ENCODE measurements at places on chromosomes 2 and 18.
A peak's percentile ranks its signal among the peaks of the same experiment; 100 is the strongest.

GRCh38 chr2:240584486-240585031 lies 2.0 kb upstream of the CAPN10 start:
- H3K27ac ChIP-seq = peak overlapping the region; percentile 93
- peak overlapping the region; percentile 89 for H3K4me3 ChIP-seq
- DNase-seq = peak; percentile 48
- no peaks in the 10 kb centered on the region for H3K27me3 ChIP-seq
- peaks cover 41% of the 10 kb centered on the region for H3K4me1 ChIP-seq

GRCh38 chr2:207952564-207953345 lies 72.6 kb downstream of the PLEKHM3 start:
- no peak overlapping the region for H3K27ac ChIP-seq
- no peak for DNase-seq
- H3K4me3 ChIP-seq = no peak overlapping the region
- H3K36me3 ChIP-seq = peaks cover 8% of the 10 kb centered on the region
- H3K27me3 ChIP-seq = no peaks in the 10 kb centered on the region

DNA sequence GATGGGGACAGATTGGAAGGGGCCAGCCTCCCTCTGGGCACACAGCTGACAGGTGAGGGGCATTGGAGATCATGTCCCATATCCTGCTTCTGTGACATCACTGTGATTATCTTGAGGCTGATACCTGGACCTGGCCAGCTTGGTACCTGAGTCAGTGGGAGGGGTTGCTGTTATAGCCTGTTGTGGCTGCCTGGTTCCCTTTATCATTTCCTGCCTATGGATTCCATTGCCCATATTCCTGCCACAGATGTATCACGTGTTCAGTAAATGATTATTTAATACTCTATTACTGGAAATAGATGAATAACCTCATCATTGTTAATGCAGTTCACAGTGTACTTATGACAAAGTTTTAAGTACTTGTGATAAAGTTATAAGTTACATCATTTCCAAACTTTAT lies 7.8 kb upstream of the SCYGR1 start:
- H3K27me3 ChIP-seq = no peaks in the 10 kb centered on the region
- no peak for DNase-seq
- no peak overlapping the region for H3K4me3 ChIP-seq
- H3K27ac ChIP-seq = no peak overlapping the region

- peak overlapping the region; percentile 65 for H3K4me3 ChIP-seq
- DNase-seq = no peak
- H3K27ac ChIP-seq = peak overlapping the region; percentile 85
- peaks cover 65% of the 10 kb centered on the region for H3K4me1 ChIP-seq
Measured at GRCh38 chr2:134232461-134232860, 21.4 kb upstream of the MGAT5 start.

GRCh38 chr2:209388446-209389037 lies 35.3 kb upstream of the MAP2 start:
- no peak for DNase-seq
- peaks cover 12% of the 10 kb centered on the region for H3K27me3 ChIP-seq
- no peak overlapping the region for H3K4me3 ChIP-seq
- H3K27ac ChIP-seq = no peak overlapping the region

DNA sequence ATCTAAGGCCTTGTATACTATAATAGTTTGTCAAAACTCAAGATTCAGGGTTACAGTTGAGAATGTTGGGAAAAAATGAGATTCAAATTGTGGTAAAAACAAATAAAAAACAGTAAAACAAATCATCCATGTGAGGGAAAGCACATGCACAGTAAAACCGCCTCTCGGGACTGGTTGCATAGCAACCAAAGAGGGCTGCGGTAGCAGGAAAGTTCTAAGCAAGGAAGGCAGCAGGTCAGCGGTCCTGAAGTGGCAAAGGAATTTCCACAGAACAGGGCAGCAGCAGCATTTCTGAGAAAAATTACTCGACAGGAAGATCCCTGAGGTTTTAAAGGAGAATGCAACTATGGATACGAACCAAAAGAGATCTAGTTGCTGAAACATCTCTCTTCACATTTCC lies 93.7 kb downstream of the DYNAP start:
- peaks cover 6% of the 10 kb centered on the region for H3K27me3 ChIP-seq
- no peaks in the 10 kb centered on the region for H3K4me1 ChIP-seq
- no peak for DNase-seq
- no peak overlapping the region for H3K4me3 ChIP-seq
- no peak overlapping the region for H3K27ac ChIP-seq

DNA sequence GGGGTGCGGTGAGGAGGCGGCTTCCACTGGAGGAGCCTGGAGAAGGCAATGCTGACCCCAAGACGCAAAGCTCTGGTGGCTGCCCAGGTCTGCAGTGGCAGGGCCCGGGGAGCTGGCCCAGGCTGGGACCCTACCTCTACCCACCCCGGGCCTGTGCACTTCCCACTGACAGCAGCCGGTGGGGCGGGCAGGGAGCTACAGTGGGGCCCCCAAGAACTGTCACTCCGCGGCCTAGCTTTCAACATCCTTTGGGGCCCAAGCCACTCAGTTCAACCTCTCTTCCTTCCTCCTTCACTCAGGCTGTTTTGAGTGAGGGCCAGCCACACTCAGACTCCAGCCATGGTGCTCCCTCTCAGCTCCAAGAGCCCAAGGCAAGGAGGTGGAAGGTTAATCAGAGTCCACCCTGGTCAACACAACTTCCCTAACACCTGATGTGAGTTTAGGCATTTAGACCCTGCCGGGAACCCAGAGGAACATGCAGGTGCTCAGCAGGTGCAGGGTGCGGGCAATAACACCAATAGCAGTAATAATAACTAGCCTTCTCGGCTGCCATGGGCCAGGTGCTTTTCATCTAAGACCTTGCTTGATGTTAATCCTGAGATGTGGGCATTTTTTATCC lies 93.6 kb downstream of the ZFP36L2 start:
- peaks cover 84% of the 10 kb centered on the region for H3K4me1 ChIP-seq
- peak overlapping the region; percentile 56 for H3K4me3 ChIP-seq
- no peaks in the 10 kb centered on the region for H3K36me3 ChIP-seq
- H3K27ac ChIP-seq = peak overlapping the region; percentile 95
- no peaks in the 10 kb centered on the region for H3K27me3 ChIP-seq
- DNase-seq = no peak

GRCh38 chr2:231015478-231015877 lies 19.6 kb downstream of the SPATA3 start:
- no peaks in the 10 kb centered on the region for H3K4me1 ChIP-seq
- H3K27ac ChIP-seq = no peak overlapping the region
- H3K4me3 ChIP-seq = no peak overlapping the region
- H3K27me3 ChIP-seq = peaks cover 17% of the 10 kb centered on the region

DNA sequence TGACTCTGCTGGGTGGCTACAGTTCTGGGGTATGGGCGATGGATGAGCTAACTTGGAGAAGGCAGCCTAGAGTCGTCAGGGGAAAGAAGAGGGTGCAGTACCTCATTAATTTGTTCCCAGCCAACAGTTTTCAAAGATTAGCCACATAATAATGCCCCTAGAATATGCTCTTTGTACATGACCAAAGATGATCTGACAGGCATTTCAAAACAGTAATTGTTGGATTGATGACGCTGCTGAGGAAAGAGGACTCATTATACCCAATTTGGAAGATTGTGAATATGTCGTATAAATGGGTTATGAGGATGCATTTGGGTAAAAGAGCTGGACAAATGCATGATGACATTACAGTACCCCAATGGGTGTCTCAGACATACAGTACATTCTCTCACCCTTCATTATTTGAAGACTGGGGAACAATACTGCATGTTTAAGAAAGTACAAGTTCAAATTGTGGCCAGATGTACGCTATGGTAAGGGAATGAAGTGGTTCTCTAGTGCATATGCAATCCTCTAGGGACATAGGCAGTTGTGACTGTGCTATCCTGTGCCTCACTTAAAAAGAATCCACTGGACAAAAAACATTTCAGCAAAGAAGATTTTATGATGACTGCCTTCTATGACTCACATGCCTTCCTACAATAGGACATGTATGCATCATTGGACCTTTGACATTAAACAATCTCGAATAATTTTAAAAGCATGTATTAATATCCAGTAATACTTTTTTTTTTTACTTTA lies 233.2 kb downstream of the CNTNAP5 start:
- H3K4me3 ChIP-seq = no peak overlapping the region
- no peaks in the 10 kb centered on the region for H3K27me3 ChIP-seq
- no peaks in the 10 kb centered on the region for H3K36me3 ChIP-seq
- no peaks in the 10 kb centered on the region for H3K4me1 ChIP-seq
- DNase-seq = no peak
- H3K27ac ChIP-seq = no peak overlapping the region

DNA sequence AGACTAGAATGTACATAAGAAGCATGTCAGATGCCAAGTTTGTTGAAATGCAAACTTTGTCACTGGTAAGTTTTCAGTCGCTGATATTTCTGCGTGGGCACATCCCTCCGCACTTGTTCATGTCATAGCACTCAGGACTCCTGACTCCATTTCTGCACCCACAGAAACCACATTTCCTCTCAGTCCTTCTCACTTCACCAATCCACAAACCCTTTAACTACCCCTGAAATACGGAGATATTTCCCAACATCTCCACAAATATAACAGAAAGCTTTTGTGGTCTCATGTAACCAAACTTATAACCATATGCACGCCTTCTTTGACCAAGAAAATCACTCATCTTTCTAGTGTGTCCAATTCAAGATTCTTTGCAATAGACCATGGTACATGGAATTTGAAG lies 276.9 kb upstream of the ERBB4 start:
- DNase-seq = no peak
- H3K4me3 ChIP-seq = no peak overlapping the region
- H3K36me3 ChIP-seq = no peaks in the 10 kb centered on the region
- peaks cover 3% of the 10 kb centered on the region for H3K4me1 ChIP-seq

DNA sequence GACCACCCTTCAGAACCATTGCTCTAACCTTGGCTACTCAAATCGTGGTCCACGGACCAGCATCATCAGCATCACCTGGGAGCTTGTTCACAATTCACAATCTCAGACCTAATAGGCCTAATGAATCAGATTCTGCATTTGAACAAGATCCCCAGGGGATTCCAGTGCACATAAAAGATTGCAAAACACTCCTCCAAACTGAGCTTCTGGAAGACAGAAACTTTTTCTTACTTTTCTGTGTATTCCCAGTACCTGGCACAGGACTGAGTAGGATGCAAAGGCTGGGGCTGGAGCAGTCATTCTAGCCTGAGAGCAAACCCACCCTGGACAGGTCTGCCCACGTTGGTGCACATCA lies 115.1 kb upstream of the COPS8 start:
- no peak overlapping the region for H3K4me3 ChIP-seq
- DNase-seq = no peak
- no peak overlapping the region for H3K27ac ChIP-seq
- peaks cover 11% of the 10 kb centered on the region for H3K27me3 ChIP-seq
- no peaks in the 10 kb centered on the region for H3K36me3 ChIP-seq
- peaks cover 3% of the 10 kb centered on the region for H3K4me1 ChIP-seq

DNA sequence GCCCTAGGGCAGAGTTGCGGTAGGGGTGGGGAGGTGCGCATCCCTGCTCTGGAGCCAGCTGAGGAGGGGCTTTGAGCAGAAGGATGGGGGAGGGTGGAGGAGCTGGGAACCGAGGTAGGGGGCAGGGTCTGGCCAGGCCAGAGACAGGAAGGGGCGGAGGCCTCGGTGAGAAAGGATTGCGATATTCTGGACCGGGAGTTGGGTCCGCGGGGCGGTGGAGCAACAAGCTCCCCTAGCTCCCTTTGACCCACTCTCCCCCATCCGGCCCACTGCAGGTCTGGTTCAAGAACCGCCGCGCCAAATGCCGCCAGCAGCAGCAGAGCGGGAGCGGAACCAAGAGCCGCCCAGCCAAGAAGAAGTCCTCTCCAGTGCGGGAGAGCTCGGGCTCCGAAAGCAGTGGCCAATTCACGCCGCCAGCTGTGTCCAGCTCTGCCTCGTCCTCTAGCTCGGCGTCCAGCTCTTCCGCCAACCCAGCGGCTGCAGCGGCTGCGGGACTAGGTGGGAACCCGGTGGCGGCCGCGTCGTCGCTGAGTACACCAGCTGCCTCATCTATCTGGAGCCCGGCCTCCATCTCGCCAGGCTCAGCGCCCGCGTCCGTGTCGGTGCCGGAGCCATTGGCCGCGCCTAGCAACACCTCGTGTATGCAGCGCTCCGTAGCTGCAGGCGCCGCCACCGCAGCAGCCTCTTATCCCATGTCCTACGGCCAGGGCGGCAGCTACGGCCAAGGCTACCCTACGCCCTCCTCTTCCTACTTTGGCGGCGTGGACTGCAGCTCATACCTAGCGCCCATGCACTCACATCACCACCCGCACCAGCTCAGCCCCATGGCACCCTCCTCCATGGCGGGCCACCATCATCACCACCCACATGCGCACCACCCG lies 4.8 kb downstream of the OTX1 start:
- H3K27ac ChIP-seq = peak overlapping the region; percentile 24
- H3K36me3 ChIP-seq = no peaks in the 10 kb centered on the region
- H3K27me3 ChIP-seq = peaks cover 52% of the 10 kb centered on the region
- H3K4me1 ChIP-seq = peaks cover 38% of the 10 kb centered on the region
- DNase-seq = peak; percentile 25

GRCh38 chr2:120736202-120736623 lies 545 bp downstream of the GLI2 start:
- no peaks in the 10 kb centered on the region for H3K36me3 ChIP-seq
- no peak for DNase-seq
- H3K27me3 ChIP-seq = peaks cover 26% of the 10 kb centered on the region
- peaks cover 7% of the 10 kb centered on the region for H3K4me1 ChIP-seq

GRCh38 chr2:84897773-84898172 lies 7.7 kb upstream of the TMSB10 start:
- peaks cover 36% of the 10 kb centered on the region for H3K4me1 ChIP-seq
- H3K36me3 ChIP-seq = no peaks in the 10 kb centered on the region
- DNase-seq = no peak
- H3K27ac ChIP-seq = peak overlapping the region; percentile 93
- H3K27me3 ChIP-seq = no peaks in the 10 kb centered on the region

Measured in memory B cell (primary cell).